Ureter (tissue), 1 donor: ENCODE measurements at places on chromosomes 5 and 9. TPM values are rescaled to one million over a fixed set of nuclear protein-coding genes. Genes with fewer than 3 reads are reported as not detected.

The S1PR3 gene
- 48.6 TPM for total RNA-seq

The RASGRF2 gene
- 11.7 TPM for total RNA-seq

The NTRK2 gene
- total RNA-seq = 3.0 TPM

The DHFR gene
- 21.6 TPM for total RNA-seq

The PCDHGA6 gene
- 6.1 TPM for total RNA-seq

The ACOT12 gene
- total RNA-seq = not detected

The PCDHB4 gene
- total RNA-seq = 2.2 TPM

The PHF24 gene
- 1.7 TPM for total RNA-seq

The IL13 gene
- total RNA-seq = not detected

The SCGB3A2 gene
- total RNA-seq = not detected

The PPP2R2B gene
- 25.9 TPM for total RNA-seq

The SLCO4C1 gene
- total RNA-seq = 1.2 TPM

The PALM2AKAP2 gene
- 7.8 TPM for total RNA-seq
